Activated T-cell treated with anti-CD3 and anti-CD28 coated beads, Interleukin-2, amount 50 U/mL, for 24 hours (primary cell): ENCODE measurements at places on chromosomes 12 and 14.

DNA sequence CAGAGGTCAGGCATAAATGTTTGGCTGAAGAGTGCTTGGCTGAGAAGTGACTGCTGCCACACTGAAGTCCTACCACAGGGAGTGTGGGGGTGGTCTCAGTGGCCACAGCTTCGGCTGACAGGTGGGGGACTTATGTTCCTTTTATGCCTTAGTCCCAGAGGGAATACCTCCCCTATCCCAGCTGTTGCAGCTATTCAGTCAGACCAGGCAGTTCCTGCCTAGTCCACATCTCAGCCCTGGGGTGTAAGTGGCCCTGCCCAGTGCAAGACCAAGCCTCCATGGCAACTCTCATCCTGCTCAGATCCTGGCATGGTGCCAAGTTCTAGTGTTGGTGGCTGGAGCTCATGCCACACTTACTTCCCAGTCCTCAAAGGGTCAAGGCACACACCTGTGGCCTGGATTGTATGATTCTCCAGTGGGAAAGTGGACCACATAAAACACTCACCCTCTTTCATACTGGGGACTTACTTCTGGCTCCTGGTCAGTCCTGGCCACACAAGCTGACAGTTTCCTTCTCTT, 161.3 kb upstream of the CAND1 start:
- no peak for DNase-seq

DNA sequence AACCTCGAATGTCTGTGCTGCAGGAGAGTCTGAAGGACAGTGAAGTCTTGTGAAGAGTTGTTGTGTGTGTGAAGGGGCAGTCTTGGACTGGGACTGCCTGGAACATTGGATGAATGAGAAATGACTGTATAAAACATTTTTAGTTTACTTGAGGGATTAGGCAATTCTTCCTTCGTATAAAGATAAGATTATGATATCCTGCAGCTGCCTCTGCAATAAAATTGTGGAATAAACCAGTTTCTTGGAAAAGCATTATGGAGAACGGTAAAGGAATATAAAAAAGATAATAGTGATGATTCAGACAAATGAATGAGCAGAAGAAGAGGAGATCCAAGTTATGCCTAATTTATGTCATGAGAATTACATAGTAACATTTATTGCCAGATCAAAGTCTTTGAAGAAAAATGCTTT, 30.9 kb upstream of the LUM start:
- no peak for DNase-seq

DNA sequence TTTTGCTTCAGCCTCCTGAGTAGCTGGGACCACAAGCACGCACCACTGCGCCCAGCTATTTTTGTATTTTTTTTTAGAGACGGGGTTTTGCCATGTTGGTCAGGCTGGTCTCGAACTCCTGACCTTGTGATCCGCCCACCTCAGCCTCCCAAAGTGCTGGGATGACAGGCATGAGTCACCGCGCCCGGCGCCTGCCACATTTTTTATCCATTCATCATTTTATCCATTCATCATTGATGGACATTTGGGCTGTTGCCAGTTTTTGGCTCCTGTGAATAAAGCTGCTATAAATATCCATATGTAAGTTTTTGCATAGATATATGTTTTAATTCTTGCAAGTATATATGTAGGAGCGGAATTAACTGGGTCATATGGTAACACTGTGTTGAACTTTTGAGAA, 79.5 kb downstream of the DAAM1 start:
- DNase-seq: no peak

DNA sequence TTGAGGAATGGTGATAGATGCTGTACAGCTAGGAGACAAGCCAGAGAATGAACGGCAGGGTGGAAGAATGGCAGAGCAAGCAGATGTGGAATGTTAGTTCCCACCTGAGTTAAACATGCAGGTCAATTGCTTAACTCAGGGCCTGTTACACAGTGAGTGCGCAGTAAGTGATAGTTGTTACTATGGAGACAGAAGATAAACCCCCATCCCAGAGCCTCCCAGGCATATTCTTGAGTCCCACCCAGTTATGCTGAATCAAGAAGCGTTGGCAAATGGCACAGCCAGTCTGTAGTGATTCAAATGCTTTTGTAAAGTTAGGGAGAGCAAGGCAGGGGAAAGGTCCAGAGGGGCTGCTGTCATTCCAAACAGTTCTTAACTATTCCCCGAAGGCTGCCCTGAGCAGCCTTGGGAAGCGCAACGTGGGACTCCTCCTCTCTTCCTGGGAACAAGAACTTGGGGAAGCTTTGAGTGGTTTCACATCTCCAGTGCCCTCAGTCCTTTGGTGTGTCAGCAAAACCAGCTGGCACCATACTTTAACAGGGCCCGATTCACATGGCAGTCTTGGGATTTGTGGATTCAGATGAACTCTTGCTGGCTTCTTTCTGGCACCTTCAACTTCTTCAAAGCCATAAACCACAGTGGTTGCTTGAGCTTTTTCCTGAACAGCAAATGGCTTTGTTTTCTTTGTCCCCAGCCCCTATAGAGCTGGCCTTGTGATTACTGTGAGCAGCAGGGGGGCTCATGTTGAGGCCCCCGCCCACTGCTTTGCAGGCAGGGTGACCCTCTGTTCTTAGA, 66.4 kb downstream of the PPM1A start:
- no peak for DNase-seq

GRCh38 chr12:20123465-20123864, 244.9 kb upstream of the PDE3A start:
- DNase-seq: no peak

- no peak for DNase-seq
Measured at GRCh38 chr14:71591929-71592328, 340.3 kb upstream of the RGS6 start.

GRCh38 chr12:44960856-44961255, 84.7 kb upstream of the NELL2 start:
- DNase-seq: no peak
